H7 (cell line): ENCODE measurements at places on chromosomes 12 and 14.

DNA sequence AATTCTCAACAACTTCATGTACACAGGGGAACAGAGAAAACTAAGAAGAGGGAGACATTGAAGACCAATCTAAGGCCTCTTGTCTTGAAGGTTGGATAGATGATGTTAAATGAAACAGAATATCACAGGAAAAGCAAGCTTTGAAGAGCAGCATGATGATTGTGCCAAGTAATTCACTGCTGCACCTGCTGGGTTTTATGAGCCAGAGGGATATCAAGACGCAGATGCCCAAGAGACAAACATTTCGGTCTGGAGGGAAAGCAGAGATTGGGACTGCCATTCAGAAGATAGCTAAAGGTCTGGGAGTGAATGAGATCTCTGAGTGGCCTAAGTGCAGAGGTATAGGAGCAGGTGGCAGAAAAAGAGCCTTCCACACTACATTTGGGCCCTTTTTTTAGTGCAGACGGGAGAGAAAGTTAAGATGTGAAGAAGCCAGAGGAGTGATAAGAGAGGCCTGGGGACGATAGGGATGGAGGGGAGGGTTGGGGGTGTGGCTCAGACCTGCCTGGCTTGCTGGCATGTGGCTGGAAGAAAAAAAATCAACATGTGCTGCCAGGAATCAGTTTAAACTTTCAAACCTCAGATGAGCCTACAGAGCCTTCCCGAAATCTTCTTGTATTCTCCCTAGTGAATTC lies 200.6 kb downstream of the AEBP2 start:
- DNase-seq = no peak

DNA sequence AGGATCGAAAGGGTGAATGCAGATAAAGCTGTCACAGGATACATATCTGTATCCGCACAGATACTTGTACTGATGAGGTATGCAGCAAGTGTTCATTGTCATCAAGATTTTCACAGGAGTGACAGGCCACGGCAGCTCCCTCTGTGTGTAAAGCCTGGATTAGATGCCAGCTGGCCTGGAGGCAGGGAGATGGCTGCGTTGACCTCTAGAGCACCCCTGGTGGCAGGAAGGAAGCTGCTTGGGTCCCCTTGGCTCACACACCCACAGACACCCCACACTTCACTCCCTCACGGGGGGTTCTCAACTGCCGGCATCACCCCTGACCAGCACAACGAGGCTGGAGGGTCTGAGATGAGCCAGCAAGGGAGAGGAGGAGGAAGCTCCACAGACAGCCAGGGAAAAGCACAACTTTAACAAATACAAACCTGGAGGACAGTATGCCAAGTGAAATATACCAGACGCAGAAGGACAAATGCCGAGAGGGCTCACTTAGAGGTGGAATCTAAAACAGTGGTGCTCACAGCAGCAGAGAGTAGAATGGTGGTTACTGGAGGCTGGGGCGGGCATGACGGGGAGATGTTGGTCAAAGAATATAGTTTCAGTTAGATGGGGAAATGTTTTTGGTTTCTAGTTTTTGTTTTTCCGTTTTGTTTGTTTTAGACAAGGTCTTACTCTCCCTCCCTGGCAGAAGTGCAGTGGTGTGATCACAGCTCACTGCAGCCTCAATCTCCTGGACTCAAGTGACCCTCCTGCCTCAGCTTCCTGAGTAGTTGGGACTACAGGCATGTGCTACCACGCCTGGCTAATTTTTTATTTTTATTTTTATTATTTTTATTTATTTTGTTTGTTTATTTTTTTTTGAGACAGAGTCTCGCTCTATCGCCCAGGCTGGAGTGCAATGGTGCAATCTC lies 45.7 kb downstream of the TEAD4 start:
- peak; percentile 78 for DNase-seq

- DNase-seq = peak; percentile 78
These were observed 79.7 kb downstream of the SPTB start for GRCh38 chr14:64800000-64800399.

- no peak for DNase-seq
These were observed 148.8 kb upstream of the EGLN3 start for GRCh38 chr14:34099635-34100034.

DNA sequence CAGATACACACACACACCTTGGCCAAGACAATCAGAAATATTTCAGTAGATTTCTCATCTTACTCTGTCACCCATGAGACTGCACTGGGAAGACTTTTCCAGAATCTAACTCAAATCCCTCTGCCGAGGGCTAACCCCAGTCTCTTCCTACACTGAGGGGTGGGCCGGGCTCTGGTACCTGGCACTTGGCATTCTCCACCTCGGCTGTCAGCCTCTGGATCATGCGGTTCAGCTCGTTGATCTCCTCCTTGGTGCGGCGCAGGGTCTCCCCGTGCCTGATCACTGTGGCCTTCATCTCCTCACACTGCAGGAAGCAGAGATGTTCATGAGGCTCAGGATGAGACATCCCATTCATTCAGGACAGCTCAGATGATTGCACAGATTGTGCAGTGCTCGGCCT lies 4.9 kb downstream of the KRT83 start:
- DNase-seq = no peak

DNA sequence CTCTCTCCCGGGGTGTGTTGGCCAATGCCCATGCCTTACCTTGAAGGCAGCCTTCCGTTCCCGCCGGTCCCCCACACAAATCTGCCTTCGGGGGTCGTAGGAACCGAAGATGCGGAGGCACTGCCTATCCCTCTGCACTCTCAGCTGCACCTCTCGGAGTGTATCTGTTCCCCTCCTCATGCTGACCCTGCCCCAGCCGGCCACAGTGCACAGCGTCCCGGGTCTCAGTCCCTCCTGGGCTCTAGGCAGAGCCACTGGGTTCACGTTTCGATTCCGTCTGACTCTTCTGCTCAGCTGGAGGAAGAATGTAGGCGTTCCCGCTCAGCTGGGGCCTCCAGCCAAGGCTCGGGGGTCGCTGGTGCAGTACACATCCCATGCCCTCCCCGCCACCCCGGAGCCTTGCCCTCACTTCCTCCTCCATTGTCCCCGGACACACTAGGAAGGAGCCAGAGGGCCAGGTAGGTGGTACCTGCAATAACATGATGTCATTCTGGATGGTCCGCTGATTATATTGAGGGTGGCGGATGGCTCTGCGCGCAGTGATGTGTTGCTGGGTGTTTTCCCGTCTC lies 1.8 kb downstream of the CTSG start:
- no peak for DNase-seq

DNA sequence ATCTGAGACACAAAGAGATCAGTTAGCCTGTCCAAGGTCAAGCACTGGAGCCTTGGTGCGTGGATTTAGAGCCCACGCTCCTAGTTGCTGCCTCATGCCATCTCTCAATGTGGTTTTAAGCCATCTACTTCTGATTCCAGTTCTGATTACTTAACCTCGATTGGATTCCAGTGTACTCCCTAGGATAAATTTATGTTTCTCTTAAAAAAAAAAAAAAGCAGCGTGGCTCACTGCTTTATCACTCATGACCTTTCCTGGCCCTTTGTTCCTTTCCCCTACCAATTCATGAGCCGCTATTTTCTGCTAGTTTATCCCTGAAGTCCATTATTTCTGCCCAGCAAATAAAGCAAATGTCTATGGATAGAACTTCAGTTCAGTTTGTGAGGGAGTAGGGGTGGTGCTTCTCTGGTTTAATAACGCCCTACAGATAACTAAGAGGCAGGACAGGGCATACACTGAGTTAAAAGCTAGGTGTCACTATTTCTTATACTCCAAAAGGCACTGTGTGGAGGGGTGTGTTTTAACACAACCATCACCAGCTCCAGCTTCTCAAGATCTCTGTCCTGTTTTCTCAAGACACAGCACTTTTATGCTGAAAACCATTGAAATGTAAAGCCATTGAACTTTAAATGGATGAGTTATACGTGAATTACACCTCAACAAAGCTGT lies 9.8 kb upstream of the PARP11 start:
- peak; percentile 63 for DNase-seq

- DNase-seq = no peak
These were observed 1197.9 kb downstream of the VRK1 start for GRCh38 chr14:97995038-97995437.

DNA sequence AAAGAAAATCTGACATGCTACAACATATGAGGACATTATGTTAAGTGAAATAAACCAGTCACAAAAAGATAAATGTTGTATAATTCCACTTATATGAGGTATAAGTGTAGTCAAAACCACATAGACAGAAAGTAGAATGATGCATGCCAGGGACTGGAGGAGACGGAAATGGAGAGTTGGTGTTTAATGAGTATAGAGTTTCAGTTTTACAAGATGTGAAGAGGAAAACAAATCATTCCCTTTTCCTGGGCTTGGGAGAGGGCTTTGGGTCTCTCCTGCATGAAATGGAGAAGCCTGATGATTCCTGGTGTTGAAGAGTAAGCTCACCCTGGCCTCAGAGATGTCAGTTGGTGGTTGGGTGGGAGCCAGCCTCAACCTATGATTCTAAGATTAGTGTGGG lies 158.4 kb upstream of the PLXNC1 start:
- no peak for DNase-seq

DNA sequence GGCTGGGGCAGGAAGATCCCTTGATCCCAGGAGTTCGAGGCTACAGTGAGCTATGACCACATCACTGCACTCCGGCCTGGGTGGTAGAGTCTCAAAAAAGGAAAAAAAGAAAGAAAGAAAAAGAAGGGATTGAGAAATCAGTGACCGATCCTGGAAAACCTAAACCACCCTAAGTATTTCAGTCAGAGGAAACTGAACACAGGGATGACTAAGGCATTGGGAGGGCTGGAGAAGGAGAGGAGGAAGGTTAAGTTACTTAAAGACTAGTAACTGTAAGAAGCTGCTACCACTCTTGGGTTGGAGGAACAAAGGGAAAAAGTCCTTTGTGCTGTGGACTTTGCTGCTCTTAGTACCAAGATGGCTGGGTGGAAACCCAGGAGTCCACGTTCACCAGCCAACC lies 10.6 kb downstream of the HHIPL1 start:
- no peak for DNase-seq

DNA sequence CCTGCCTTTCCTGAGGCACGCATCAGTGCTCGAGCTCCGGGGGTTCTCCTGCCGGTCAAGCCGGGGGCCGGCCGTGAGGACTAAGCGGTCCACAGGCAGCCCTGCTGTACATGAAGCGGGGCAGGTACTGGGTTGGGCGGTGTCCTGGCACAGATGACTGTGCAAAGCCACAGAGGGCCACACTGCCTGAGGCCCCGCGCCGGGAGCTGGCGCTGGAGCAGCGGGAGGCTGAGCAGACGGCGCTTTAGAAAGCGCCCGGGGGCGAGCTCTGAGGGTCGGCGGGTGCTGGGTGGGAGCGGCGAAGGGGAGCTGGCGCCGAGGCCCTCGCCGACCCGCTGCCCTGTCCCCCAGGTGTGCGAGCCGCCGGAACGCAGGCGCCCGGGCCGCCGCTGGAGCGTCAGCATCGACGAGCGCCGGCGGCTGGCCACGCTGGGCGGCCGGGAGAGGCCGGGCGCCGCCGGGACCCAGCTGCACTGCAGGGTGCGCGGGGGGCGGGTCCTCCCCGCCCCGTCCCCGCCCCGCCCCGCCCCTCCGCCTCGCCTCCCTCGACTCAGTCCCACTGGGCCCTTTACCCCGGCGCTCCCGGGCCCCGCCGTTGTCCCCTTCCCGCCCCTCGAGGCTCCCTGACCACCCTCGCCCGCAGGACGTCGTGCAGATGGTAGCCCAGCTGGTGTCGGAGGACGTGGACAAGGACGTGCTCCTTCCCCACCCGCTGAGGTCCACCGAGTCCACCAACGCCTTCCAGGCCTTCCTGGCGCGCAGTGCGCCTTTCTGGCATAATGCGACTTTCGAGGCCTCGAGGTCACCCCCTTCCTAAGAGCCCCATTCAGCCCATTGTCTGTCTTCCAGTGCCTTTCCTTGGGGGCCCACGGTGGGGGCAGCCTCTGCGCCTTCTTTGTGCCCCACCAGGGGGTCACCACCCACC lies 8.3 kb upstream of the MTA1 start:
- peak; percentile 99 for DNase-seq

- DNase-seq = no peak
These were observed 36.8 kb downstream of the PRORP start for GRCh38 chr14:35158951-35159653.

GRCh38 chr12:109253913-109254544 lies 55.1 kb downstream of the FOXN4 start:
- no peak for DNase-seq

GRCh38 chr12:132244724-132245295 lies 84.6 kb downstream of the GALNT9 start:
- DNase-seq = peak; percentile 76

- no peak for DNase-seq
These were observed 1124.6 kb downstream of the AACS start for GRCh38 chr12:126189856-126190255.

DNA sequence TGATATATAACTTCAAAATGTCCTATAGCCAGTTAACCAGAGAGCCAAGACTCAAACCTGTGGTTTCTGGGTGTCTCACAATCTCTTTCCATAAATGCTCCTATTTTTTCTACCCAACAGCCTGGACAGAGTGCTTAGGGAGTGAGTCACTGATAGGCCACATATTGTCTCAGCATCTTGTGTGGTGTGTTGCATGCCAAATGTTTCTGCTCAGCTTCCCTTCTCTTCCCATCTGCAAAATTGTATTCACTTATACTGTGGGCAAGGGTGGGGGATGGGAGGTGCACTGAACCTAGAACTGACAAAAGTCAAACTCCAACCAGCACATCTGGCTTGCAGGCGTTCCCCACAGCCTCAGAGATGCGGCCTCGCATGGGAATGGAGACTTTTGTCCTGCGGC lies 123.3 kb downstream of the KCNA5 start:
- DNase-seq = no peak

DNA sequence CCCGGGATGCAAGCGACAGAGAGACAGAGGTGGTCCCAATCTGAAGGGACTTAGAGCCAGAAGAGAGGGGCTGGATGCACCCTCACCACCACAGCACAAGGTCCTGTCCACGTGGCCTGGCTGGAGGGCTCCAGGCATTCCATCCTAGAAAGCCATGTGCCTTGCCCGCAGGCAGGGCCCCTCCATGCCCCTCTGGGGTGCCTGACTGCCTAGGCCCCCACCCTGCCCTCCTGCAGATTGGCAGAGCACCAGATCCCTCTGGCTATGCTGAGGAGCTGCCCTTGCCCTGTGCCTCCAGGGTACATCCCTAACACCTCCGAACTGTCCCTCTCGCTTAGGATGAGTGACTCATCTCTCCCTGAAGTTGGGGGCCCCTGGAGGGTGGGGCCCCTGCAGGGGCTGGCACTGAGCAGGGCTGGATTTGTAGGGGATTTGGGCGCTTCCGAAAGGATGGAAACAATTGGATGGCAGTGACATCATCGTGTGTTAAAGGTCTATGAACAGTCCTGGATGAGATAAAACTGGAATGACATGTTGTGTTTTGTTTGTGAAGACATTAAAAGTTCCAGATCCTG lies 50.9 kb downstream of the CHGA start:
- DNase-seq = no peak

DNA sequence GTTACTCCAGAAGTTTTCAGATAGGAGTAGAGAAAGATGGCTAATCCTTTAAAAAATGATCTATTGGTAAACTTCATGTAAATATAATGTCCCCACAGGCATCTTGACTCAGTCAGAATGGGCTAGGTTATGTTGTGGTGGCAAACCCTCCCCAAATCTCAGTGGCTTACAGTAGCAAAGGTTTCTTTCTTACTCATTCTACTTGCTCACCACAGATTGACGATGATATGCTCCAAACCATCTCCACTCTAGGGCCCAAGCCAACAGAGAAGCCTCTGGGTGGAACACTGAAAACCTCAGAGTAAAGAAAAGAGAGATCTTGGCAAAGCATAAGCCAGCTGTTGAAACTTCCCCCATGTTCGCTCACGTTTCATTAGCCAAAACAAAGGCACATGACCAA lies 146.4 kb downstream of the EMP1 start:
- no peak for DNase-seq
